ENCODE measurements at places on chromosomes 2 and 18.

DNA sequence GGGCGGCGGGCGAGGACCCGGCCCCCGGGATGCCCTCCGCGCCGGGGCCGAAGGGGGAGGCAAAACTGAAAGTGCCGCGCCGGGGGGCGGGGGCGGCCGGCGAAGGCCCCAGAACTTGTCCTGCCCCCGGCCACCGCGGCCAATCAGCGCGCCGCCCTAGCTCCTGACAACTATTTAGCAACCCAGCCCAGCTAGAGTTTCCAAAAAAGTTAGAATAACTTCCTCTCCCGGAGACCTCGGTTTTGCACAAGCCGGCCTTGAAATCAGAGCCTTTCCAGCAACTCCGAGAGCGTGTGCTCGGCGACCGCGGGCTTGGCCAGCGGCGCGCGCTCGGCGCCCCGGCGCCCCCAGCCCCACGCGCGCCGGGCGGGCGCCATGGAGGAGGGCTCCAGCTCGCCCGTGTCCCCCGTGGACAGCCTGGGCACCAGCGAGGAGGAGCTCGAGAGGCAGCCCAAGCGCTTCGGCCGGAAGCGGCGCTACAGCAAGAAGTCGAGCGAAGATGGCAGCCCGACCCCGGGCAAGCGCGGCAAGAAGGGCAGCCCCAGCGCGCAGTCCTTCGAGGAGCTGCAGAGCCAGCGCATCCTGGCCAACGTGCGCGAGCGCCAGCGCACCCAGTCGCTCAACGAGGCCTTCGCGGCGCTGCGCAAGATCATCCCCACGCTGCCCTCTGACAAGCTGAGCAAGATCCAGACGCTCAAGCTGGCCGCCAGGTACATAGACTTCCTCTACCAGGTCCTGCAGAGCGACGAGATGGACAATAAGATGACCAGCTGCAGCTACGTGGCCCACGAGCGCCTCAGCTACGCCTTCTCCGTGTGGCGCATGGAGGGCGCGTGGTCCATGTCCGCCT lies at the start of gene TWIST2:
TWIST2 (plus strand) TSS at position 245 of the 850 bp plus-strand sequence; CDS start at position 376, 131 bp downstream.
- no peak for DNase-seq

GRCh38 chr2:120825370-120826259 lies 89.9 kb downstream of the GLI2 start:
- no peak for DNase-seq

DNA sequence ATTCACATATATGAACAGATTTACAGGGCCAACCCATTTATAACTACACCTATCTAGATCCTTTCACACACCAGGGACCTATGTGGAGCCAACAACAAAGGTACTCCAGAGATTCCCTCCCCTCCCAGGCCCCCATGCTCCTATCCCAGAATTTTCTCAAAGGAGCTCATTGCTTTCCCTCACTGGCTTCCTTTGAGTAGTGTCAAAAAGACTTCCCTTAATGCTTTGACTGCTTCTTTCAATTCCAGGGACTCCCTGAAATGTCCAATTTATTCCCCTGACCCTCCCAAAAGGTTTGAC lies 46.6 kb downstream of the IKZF2 start:
- no peak for DNase-seq

- no peak for DNase-seq
These were observed 43.4 kb upstream of the MTCL1 start for GRCh38 chr18:8661754-8662559.

DNA sequence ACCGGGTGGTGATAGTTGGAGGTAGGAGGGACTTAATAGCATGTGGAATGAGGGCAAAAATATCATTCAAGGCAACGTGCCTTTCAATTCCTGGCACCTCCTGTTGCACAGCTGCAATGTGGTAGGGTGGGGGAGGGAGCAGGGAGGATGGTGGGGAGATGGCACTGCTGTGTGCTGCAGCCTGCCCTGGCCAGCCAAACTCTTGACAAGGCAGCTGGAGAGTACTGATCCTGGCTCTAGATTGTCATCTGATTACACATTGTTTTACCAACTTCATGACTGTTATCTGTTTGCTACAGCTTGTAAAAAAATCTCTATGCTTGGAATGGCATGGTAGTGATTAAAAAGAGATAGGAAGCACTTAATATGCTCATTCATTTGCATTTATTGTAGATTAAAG lies 47.7 kb downstream of the PLCL1 start:
- no peak for DNase-seq

- DNase-seq: no peak
These were observed 447.1 kb upstream of the HS6ST1 start for GRCh38 chr2:128765811-128766210.

DNA sequence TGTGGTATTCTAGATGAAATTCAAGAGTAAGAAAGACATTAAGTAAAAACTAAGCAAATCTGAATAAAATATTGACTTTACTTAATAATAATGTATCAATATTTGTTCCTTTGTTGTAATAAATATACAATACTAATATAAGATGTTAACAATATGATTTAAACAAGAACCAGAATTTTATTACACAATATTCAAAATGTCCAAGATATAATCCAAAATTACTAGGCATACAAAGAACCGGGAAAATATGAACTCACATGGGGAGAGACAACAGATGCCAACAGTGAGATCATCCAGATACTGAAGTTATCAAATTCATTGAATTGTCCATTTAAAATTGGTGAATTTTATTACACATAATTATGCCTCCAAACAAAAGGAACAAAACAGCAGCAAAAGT lies 286.3 kb downstream of the AFF3 start:
- no peak for DNase-seq

DNA sequence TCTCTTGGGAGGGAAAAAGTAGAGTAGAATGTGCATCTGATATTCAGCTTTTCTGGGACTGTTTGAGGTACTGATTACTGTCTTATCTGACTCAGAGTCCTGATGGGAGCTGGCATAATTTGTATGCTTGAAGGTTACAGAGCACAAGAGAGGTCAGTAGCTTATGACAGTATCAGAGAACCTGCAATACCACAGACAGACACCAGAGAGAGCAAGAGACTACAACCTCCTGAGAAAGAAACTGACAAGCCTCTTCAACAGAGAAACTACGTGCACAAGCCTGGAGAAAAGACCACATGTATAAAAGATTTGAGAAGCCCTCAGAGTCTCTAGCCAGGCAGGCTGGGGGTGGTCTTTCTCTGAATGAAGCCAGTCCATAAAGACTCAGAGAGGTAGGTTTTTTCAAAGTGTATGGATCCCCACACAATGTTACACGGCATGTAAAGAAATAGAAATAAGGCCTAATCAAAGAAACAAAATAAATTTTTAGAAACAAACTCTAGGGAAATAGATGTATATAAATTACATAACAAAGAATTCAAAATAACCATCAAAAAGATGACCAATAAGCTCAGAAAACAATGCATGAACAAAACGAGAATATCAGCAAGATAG lies 568.3 kb downstream of the LRRTM4 start:
- DNase-seq: no peak

DNA sequence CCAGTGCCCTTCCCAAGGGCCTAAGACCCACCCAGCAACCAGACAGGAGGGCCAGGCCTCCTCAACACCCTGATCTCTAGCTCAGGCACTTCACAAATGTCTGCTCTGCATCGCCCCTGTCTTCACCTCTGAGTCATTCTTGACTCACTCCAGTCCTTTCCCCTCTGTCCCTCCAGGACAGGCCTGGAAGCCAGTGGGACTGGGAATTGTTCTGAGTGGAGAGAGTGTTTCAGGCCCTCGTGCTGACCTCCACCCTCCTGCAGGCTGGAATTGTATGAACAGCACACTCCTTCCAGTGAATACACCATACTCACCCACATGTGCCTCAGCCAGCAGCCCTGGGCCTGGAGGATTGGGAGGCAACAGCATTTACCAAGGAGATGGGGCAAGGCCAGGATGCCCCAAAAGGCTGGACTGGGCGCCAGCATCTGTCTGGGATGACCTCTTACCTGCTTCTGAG lies 304.2 kb downstream of the CYP26B1 start:
- DNase-seq: no peak

DNA sequence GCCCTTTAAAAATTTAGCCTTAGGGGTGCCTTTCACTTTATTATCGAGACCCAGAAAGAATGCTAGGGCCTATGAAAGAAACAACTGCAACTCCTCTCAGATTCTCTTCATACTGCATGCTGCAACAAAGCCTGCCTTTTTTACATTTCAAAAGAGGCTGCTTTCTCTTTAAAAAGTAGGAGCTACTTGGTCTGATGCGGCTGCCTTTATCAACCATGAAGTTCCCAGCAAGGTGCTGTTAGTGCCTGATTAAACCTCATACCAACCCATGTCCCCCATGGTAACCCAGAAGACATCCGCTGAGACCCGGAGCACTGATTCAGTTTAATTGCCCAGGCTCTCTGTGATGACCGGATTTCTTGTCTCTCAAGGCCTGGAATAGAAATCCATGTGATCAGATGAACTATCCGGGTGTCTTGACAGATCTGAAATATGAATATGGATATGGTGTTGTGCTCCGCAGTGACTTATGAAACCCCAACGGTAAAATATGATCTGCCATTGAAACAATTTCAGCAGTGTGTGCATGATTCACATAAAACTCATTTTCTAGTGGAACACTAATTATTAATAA lies 368.3 kb downstream of the ZNF521 start:
- DNase-seq: no peak

DNA sequence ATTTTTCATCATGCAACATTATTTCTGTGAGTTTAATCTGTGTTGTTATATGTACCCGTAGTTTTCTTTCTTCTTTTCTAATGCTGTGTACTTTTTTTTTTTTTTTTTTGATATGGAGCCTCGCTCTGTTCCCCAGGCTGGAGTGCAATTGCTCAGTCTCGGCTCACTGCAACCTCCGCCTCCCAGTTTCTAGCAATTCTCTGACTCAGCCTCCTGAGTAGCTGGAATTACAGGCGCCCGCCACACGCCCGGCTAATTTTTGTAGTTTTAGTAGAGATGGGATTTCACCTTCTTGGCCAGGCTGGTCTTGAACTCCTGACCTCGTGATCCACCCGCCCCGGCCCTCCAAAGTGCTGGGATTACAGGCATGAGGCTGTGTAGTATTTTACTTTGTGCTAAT lies 155.4 kb downstream of the GALR1 start:
- no peak for DNase-seq

GRCh38 chr2:146931109-146931508 lies 913.7 kb upstream of the ACVR2A start:
- no peak for DNase-seq

DNA sequence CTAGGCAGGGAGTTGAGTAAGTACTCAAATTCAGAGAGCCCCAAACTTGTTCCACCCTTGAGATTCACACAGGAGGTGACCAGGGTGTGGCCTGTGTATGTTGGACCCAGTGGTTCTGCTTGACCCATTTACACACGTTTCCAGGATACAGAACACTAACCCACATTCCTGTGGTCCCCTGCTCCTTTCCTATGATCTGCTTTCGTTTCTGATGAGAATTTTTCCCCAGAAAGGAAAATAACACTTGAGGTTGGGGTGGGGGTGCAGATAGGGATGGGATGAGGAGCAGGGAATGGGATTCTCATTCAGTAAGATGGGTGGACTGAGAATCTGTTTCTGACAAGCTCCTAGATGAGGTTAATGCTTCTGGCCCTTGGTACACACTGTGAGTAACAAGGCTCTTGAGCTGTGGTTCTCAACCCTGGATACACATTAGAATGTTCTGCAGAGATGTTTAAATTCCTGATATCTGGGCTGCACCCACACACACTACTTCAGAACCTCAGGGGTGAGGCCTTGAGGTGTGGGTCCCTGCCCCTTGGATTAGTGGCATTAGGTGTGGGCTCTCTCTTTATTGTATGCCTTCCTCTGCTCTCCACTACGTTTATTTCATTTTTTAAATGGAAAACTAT lies 58.4 kb downstream of the TPGS2 start:
- DNase-seq: no peak

DNA sequence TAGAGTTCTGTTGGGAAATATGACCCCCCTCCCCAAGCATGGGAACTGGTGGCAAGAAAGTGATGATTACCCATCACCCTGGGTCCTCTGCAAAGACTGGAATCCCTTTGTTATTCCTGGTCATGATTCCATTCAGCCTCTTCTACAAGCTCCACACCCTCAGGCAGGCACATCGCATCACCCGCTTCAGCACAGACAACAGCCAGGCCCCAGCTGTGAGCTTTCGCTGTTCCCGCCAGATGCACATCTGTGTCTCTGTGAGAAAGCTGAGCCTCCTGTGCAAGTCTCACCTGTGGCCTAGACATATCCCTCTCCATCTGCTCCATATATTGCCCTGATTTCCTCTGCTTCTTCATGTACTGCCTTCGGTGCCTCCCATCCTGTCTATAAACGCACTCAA lies 368.0 kb upstream of the RAB6C start:
- DNase-seq: no peak

DNA sequence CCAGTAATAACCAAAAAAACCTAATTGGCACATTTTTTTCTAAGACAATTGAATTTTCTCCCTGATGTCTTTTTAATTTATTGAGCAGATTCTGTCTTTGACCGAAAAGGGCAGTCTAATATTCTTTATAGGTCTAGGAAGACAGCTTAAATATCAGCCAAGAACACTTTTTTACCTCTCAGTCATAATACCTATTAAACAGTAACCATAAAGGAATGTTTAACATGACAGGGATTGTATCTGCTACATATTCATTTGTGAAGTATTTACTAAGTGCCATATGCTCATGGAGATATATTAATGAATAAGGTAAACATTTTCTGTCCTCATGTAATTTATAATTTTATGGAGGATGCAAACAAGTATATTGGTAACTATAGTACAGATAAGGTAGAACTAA lies 3.1 kb upstream of the HTR2B start:
- DNase-seq: no peak

- no peak for DNase-seq
These were observed 126.3 kb downstream of the IRS1 start for GRCh38 chr2:226673314-226673723.

- no peak for DNase-seq
These were observed 131.2 kb downstream of the LYPD6B start for GRCh38 chr2:149169656-149170055.

- DNase-seq: no peak
These were observed 1.4 kb downstream of the PSME4 start for GRCh38 chr2:53969285-53969967.

GRCh38 chr2:202387608-202388342 lies 11.6 kb downstream of the BMPR2 start:
- DNase-seq: no peak

GRCh38 chr2:185625604-185626003 lies 113.0 kb upstream of the FSIP2 start:
- DNase-seq: no peak

DNA sequence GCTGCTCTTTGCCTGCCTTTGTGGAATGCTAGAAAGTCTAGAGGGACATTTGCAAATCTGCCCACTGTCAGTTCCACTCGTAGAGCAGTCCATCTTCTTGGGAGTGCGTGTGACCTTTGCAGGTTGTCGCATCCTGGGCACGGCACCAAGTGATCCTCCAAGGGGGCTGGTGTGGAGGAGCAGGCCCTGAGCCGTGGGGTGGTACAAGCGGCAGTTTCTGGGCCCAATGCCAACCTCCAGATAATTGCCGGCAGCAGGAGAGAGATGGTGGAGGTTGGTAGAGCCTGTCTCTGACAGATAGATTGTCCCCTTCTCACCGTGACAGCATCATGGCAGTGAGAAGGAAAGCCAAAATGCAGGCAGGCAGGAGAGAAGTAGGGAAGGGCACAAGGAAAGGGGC lies 150.7 kb upstream of the SLC14A2 start:
- no peak for DNase-seq

DNA sequence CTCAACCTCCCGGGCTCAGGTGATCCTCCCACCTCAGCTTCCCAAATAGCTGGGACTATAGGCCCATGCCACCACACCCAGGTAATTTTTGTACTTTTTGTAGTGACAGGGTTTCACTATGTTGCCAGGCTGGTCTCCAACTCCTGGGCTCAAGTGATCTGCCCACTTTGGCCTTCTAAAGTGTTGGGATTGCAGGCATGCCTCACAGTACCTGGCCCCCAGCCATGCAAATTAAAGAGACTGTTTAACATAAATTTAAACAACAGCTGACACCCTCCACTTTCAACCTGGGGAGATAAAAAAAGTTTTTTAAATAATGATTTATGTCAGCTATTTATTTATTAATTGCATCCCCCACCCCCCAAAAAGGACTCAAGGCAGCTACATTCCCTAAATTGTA lies 234.7 kb downstream of the CCDC178 start:
- no peak for DNase-seq
